NCI-H2081 treated with DMSO at 0.1 percent for 48 hours (cell line): ENCODE measurements at places on chromosomes 6 and 20.

DNA sequence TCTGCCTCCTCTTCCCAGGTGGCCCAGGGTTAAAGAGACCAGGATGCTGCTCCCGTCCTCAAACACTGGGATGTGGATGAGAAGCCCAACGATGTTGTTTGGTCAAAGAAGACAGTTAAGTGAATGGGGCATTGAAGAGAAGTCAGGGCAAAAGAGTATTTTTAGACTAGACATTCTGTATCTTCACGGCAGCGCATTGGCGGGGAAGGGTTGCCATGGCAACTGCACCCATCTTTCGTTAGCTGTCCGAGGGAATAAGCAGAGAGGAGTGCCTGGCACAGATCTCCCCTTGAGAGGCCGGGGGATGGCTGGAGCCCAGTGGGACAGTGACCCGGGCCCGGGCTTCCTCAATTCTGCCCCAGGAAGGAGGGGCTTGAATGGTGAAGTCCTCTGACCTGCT, 56.4 kb upstream of the GPR31 start:
- no peak for DNase-seq

- DNase-seq = no peak
These were observed 382.7 kb downstream of the UTRN start for GRCh38 chr6:144667532-144668503.

DNA sequence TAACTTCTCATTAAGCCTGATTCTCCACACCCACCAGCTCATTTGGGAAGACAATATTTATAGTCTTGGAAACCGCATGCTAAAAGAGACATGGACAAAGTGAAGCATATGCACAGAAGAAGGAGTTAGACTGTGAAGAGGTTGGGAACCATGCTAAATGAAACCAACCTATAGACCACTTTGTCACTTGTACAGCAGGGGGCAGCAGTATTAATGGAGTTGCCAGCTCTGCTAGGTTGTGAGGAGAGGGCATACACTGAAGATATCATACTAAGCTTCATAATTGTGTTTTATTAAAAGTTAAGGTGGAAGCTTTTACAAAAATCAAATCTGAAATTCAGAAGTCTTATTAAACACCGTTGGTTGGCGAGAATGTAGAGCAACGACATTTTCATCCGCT, 38.3 kb upstream of the HMGCLL1 start:
- no peak for DNase-seq

DNA sequence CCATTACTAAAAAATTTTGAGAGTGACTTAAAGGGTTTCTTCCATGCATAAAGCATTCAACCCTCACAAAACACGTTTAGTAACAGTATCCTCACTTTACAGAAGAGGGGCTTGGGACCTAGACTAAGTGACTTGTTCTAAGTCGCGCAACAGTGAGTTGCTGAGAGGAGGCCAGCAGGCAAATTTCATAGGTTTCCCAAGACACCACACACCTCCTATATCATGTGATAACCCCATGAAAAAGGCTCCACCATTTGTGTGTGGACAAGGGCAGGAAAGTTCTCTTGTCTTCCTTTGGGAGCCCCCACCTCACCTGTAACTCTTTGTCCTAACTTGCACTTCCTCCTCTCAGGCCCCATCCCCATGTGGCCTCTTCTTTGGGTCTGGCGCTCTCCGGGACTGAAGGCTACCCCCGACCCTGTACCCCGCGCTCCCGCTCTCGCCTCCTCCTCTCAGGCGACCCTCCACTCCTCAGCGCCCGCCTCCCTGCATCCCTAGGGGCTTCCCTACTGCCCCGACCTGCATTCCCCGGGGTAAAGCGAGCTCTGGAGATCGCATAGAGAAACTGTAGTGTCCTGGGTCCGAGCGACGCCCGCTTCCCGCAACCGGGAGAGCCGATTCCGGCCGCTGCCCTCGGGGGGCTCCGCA, 392 bp downstream of the PSMB8 start:
- no peak for DNase-seq

- DNase-seq = no peak
These were observed 18.7 kb downstream of the ZNF451 start for GRCh38 chr6:57108691-57109090.

GRCh38 chr20:20463933-20464374, 96.0 kb downstream of the INSM1 start:
- DNase-seq = no peak

DNA sequence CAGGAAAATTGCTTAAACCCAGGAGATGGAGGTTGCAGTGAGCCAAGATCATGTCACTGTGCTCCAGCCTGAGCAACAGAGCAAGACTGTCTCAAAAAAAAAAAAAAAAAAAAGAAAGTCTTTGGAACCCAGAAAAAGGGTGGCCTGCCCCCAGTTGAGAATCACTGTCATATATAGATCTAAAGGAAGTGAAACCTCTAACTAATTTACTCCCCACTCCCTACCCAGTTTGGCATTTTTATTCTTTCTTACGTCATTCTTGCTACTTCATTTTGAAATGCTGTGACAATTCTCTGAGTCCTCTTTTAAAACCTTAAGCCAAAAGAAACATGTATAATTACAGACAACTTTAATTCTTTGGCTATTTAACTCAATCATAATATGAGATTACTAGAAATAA, 254.8 kb downstream of the CDC5L start:
- DNase-seq = no peak

- no peak for DNase-seq
These were observed 215.5 kb upstream of the ECI2 start for GRCh38 chr6:4350567-4351519.

DNA sequence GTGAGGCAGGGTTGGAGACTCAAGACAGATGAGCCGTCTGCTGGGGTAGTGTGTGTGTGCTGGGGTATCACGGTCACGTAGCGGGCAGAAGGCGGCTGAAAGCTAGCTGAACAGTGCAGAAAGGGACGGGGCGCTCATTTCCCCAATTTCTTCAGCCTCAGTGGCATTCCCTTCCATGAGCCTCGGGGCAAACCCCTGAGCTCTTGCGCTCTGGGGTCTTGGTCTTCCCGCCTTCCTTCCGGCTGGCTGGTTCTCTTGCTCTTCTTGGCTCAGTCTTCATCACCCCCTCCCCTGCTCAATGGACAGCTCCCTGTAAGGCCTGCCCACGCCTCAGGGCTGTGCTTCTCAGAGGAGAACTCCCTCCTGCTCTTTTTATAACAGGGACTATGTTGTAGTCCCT, 15.5 kb upstream of the TMEM181 start:
- DNase-seq = no peak

- no peak for DNase-seq
These were observed 249.0 kb upstream of the OPRM1 start for GRCh38 chr6:153790048-153790447.

GRCh38 chr6:89357390-89357789, 4.9 kb upstream of the UBE2J1 start:
- DNase-seq = no peak

- DNase-seq = no peak
These were observed 115.2 kb downstream of the DLL1 start for GRCh38 chr6:170175644-170176135.

GRCh38 chr6:43547222-43547621, 28.6 kb downstream of the XPO5 start:
- DNase-seq = no peak

DNA sequence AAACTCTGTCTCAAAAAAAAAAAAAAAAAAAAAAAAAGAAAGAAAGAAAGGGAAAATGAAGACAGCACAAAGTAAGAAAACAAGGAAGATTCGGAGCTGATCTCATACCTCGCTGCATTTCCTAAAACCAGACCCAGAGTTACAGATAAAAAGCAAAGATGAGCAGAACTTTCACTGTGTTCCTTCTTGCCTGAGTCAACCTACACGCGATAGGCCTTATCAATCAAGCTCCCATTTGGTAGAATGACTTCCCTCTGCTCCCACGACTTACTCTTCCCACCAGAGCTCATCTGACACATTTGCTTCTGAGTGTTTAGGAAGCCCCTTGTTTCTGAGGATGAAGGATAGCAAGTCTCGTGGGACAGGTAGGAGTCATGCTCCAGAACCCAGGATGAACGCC, 302.9 kb downstream of the TFAP2A start:
- DNase-seq = no peak
